ENCODE measurements at places on chromosomes 2 and 18.

DNA sequence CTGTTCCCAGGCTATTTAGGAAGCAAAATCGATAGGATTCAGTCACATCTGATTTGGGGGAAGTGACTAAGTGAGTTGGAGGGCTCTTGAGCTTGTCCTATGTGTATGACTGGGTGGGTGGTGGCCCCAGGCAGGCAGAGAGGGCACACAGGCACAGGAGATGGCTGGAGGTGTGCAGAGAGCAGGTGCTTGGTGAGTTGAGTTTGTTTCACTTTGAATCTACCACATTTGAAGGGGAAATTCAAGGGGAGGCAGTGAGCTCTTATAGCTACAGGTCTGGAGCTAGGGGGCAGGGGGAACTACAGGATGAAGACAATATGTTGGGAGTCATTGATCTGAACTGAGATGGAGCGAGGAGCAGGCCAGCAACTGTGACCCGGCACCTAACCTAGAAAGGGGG, 42.5 kb upstream of the TMEM200C start:
- DNase-seq, result no peak

DNA sequence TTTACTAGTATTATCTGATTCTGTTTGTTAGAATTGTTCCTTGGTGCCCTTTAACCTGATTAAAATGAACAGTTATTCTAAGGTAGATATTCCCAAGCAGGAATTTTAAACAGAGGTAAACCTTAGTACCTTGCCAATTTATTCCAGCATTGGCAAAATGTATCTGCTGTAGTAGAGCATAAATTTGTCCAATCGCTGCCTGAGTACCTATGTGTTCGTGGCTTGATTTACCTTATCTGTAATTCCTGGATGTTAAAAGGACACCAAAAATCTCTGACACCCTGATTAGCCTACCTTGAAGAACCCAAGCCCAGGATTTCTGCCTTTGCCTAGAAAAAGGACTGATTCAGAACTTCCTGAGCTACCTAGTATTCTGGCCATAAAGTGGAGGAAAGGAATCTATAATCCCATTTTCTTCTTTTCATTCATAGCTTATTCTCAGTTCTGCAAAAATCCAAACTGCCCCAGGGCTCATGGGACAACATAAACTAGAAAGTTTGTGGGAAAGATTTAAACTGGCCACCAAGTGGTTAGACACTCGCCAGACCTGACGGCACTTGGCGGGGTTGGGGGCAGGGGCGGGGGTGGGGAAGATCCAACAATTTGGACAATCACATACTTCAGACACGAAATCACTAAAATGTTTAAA, 16.2 kb upstream of the ZCCHC2 start:
- DNase-seq, result no peak

DNA sequence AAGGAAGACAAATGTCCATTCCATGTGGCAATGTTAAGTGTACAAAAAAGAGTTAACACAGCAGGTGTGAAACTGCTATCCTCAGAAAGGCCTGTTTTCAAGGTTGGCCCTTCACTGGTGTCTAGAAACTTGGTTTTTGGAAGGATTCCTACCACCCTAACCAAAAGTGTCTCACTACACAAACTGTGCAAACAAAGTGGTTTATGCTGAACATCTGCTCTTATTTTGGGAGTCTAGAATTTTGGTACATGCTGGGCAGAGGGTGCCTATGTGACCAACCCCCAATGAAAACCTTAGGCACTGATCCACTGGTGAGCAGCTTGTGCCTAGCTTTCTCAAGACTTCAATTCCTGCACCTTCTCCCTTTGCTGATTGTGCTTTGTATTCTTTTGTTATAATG, 14.3 kb downstream of the GFPT1 start:
- no peak for DNase-seq

- DNase-seq, result no peak
Measured at GRCh38 chr18:48729404-48729803, 190.6 kb downstream of the CTIF start.

GRCh38 chr2:103754530-103754929, 992.7 kb downstream of the TMEM182 start:
- no peak for DNase-seq

GRCh38 chr18:56067214-56067894, 479.4 kb upstream of the TCF4 start:
- no peak for DNase-seq

Data from CD4-positive, alpha-beta T cell treated with Interleukin-12 subunit alpha and Interleukin-12 subunit beta, for 1 hour (primary cell).